ENCODE measurements at places on chromosomes 16 and 17.

DNA sequence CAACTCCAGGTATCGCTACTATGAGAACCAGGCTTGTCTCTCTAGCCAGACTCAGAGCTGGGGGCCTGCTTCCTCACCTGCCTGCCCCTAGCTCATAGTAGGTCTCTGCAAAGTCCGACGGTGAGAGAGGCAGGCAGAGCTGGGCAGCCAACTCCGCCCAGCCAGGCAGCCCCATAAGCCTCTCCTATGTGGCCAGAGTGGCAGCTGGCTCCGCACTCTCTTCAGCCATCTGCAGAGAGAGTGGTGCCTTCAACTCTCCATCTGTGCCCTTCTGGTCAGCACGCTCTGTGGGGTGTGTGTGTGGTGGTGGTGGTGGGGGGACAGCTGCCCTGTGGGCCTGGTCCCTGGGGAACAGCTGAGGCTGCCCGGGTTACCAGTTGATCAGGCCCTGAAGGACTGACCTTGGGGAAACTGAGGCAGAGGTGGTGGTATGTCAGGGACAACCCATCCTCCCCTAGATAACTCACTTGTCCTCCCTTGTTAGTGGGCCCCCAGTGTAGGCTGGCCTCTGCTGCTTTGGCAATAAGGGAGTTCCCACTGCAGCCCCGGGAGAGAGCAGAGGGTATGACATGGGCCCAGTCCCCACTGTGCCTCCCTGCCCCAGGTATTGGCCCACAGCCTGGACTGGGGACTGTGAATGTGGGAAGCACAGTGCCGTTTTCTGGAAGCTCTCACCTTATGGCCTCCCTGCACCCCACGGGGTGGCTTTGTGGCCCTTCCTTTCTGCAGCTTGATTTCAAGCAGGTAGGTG is 1.8 kb upstream of the ADGRG1 start:
- no peak for DNase-seq

DNA sequence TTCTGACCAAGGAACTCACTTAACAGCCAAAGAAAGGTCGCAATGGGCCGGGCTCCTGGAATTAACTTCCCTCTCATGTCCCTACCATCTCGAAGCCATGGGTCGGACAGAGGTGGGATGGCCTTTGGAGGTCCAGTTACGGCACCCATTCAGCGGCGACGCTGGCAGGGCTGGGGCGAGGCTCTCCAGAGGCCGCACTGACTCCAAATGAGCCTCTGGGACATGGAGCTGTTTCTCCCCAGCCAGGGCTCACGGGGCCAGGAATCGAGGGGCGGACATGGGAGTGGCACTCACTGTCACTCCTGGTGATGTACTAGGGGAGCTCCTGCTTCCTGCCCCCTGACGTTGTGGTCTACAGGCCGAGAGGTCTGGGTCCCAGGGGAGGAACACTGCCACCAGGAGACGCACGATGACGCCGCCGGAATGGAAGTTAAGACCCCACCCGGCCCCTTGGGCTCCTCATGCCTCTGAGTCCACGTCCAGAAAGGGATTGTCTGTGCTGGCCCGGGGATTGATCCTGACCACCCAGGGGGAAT is 60.7 kb upstream of the METRNL start:
- no peak for DNase-seq

- DNase-seq = peak; percentile 66
Measured at GRCh38 chr16:50712560-50712898, 19.1 kb downstream of the NOD2 start.

- DNase-seq = no peak
Measured at GRCh38 chr17:4728124-4728523, 3.1 kb upstream of the MED11 start.

- DNase-seq = no peak
Measured at GRCh38 chr17:9895923-9896322, 9.1 kb downstream of the RCVRN start.

- no peak for DNase-seq
Measured at GRCh38 chr16:841455-842060, 41.0 kb upstream of the GNG13 start.

DNA sequence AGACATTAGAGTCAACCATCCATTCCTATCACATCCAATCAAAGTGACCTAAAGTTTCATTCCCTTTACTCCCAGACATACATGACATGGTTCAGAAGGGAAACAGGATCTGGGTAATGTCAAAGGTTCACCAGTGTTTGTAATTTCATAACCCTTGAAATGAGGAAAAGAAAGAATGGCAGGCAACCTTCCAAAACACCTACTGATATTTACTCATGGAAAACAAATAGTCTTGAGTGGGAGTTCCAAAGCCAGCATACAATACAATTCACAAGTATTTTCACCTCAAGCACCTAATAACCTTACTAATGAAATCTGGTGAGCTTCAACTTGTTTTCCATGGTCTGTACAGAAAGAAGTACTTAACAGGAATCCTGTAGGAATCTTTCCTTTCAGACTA is 72.5 kb upstream of the AXIN2 start:
- no peak for DNase-seq

GRCh38 chr17:74743755-74744154 is 4.7 kb upstream of the NHERF1 start:
- no peak for DNase-seq

GRCh38 chr17:21085707-21086106 is 41.1 kb upstream of the DHRS7B start:
- no peak for DNase-seq

DNA sequence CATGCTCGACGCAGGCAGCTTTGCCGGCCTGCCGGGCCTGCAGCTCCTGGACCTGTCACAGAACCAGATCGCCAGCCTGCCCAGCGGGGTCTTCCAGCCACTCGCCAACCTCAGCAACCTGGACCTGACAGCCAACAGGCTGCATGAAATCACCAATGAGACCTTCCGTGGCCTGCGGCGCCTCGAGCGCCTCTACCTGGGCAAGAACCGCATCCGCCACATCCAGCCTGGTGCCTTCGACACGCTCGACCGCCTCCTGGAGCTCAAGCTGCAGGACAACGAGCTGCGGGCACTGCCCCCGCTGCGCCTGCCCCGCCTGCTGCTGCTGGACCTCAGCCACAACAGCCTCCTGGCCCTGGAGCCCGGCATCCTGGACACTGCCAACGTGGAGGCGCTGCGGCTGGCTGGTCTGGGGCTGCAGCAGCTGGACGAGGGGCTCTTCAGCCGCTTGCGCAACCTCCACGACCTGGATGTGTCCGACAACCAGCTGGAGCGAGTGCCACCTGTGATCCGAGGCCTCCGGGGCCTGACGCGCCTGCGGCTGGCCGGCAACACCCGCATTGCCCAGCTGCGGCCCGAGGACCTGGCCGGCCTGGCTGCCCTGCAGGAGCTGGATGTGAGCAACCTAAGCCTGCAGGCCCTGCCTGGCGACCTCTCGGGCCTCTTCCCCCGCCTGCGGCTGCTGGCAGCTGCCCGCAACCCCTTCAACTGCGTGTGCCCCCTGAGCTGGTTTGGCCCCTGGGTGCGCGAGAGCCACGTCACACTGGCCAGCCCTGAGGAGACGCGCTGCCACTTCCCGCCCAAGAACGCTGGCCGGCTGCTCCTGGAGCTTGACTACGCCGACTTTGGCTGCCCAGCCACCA is 9.7 kb downstream of the VASN start:
- no peak for DNase-seq

DNA sequence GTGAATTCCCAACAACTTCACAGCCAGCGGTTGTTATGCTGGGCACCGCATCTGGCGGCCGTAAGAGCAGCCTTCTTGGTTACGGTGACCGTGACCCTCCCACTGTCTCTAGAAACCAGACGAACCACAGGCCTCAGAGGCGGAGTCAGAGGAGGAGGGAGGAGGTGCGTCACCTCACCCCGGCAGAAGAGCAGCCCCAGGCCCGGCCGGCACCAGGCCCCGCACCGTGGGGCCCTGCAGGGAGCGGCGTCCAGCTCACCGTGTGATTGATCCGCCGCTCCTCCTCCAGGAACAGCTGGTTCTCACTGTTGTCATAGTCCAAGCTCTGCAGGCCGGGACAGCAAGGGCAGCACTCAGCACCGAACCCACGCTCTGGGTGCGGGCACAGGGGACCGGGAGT is 13.7 kb downstream of the CLCN7 start:
- DNase-seq = no peak

GRCh38 chr16:53061256-53061655 is 6.5 kb downstream of the CHD9 start:
- DNase-seq = no peak

DNA sequence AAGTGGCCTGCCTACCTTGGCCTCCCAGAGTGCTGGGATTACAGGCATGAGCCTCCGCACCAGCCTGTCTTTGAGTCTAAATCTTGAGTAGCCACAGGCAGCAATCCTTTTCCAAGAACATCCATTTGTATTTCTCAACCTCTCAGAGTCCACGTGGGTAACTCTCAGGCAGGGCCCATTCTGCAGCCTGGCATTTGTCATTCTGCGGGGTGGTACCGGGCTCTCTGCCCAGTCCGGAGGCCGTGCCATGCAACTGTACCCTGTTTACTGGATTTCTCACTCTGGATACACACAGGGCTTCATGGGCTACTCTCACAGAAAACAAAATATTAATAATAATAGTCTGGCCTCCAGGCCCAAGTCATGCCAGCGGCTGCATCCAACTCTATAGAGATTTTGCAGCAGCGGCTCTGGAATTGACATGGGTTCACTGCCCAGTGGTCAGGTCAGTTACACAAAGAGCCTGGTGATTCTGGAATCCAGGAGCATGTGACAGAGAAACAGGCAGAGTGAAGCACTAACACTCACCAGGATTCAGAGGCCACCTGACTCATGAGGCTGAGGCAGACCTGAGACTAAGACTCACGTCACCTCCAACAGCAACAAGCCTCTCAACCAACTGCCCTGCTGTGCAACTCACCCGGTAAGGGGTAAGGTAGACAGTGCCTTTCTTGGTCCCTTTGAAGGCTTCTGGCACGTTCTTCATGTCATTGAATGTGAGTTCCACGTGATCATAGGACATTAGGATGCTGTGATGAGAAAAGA is 4.0 kb downstream of the WBP2 start:
- peak; percentile 7 for DNase-seq

GRCh38 chr16:70696952-70697593 is 11.2 kb upstream of the MTSS2 start:
- no peak for DNase-seq

GRCh38 chr16:85557083-85557970 is 55.8 kb upstream of the GSE1 start:
- peak; percentile 58 for DNase-seq

GRCh38 chr16:1466054-1466453 is 8.8 kb downstream of the CLCN7 start:
- DNase-seq = no peak

DNA sequence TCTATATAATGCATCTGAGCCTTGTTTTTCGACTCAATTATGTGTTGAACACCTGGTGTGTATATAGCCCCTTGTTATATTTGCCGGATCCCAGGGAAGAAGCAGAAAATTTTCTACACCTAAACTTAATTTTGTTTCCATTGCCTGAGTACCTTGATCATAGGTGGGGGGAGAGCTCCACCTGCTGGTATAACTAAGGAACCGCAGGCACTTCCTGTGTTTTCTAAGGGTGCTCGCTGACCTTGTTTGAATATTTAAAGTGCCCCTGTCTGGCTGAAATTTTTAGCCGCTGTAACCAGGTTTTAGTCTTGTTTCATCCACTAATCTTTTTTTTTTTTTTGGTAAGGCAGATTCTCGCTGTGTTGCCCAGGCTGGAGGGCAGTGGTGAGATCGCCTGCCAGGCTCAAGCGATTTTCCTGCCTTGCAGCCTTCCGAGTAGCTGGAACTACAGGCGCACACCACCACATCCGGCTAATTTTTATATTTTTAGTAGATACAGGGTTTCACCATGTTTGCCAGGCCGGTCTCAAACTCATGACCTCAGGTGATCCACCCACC is 6.5 kb upstream of the NUBP1 start:
- DNase-seq = peak; percentile 62

DNA sequence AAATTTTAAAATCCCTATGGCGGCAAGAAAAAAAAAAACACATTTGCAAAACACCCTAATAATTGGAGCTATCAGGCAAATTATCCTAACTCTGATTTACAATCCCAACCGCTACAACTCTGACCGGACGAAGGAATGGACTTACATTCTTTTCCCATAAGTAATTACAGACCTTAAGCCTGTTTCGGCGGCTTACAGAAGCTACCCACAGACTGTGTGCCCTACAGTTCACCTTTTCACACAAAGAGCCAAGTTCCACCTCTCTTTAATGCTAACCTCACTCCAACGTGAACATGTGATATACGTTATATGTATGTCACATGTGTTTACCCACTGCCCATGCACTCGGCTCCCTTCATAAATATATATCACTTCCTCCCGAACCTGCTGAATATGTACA is 8.7 kb upstream of the MEAK7 start:
- DNase-seq = peak; percentile 35

DNA sequence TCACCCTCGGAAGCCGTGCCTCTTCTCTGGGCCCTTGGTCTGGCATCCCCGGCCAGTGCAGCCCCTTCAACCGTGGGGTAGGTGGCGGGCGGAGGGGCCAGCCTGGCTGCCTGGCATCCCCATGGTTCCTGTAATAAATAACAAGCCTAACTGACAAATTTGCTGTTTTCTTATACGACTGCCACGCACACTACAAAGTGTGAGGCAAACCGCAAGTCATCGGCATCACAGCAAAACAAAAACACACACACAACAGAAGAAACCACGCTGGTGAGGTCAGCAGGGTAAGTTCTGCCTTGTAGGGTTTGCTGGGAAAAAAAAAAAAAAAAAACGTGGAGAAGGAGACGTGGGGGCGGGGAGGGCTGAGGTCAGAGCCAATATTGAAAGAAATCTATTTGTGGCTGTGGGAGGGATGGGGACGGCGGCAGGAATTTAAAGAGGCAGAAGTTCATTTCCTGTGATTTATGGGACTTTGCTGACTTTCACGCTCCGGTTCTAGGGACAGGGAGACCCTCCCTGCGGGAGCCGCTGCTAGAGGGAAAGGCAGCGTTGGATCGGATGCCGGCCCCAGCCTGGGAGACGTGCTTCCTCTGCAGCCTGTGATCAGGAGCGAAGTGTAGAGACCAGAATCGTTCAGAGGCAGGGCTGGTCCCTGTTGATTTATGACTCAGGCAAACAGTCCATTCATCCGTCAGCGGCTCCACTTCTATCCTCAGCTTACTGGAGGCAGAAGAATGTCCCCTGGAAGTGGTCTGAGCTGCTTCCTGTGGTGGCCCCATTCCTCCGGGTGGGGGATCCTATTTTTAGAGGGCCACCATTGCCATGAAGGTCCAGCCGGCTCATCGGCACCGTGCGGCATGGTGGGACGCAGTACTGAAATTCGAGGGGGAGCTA is 162.8 kb downstream of the FOXL1 start:
- DNase-seq = peak; percentile 89

GRCh38 chr16:84788920-84789391 is 30.8 kb upstream of the CRISPLD2 start:
- no peak for DNase-seq

DNA sequence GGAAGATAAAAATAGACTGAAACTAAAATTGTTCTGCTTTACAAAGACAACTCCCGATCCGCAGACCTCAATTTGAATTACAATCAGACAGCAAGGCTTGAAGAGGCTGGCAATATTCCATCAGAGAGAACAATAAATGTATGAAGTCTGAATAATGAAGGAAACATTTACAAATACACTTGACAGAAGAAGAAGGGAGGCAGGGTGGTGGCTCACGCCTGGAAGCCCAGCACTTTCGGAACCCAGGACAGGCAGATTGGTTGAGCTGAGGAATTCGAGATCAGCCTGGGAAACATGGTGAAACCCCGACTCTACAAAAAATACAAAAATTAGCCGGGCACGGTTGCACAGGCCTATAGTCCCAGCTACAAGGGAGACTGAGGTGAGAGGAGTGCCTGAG is 14.6 kb downstream of the ODF4 start:
- no peak for DNase-seq
